ENCODE measurements at places on chromosomes 4 and X.

- DNase-seq, result no peak
Measured at GRCh38 chrX:154002215-154002719, 17.4 kb downstream of the IRAK1 start.

DNA sequence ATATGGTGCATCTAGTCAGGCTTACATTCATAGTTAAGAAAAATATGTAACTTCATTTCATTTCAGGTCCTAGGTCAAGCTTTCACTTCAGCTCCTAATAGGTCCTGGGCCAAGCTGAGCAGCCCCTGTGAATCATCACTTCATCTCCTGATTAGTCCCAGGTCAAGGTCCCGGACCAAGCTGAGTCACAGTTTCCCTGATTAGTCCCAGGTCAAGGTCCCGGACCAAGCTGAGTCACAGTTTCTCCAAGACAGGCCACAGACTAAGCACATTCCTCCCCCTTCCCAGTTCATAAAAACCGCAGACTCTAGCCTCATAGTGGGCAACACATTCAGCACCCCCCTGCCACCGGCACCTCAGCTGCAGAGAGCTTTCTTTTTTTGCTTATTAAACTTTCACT, 1331.8 kb downstream of the PCDH19 start:
- no peak for DNase-seq

GRCh38 chrX:71989768-71990426, 79.3 kb downstream of the NHSL2 start:
- no peak for DNase-seq

DNA sequence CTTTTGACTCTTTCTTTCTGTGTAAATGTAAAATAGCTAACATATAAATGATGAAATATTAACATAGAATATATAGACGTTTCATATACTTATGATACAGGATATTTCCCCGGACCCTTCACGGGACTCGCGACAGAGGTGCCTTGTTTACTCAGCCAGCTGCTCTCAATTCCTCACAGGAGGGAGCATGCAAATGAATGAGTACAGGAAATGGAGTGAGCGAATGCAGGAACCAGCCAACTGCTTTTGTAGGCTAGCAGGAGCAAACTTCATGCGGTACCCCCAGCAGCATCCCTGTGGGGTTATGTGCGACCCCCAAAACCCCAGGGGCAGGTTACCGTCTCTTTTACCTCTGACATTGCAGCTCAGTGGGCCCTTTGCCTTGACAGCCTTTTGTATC, 110.3 kb upstream of the PDHA2 start:
- DNase-seq, result no peak

DNA sequence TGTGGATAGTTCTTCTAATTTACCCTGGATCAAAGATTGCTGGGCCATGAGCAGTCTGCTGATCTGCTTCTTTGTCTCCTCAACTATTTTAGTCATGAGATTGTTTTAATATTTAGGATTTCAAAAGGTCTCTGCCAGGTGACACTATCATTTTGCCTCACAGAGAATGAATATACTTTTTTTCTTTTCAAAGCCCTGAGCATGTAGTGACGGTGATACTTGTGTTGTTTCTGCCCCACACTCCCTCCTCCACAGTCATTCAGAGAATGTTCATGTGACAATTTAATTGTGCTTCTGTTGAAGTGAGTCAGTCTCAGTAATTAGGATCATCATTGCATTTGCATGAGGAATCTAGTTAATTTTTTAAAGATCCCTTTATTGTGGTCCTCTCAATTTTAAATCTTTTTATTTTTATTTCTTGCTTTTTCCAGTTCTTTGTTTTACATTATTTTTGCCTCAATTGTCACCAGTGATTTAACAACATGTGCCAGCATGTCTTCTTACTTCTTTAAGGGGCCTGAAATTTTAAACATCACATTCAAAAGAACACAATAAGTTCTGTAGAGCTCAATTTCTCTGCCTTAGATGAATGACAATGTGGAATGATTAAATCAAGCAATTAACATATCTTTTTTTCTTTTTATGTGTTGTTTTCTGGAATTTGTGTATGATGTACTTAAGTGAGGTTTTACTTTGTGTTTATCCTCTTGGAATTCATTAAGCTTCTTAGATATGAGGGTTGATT, 12.3 kb downstream of the MMRN1 start:
- no peak for DNase-seq

DNA sequence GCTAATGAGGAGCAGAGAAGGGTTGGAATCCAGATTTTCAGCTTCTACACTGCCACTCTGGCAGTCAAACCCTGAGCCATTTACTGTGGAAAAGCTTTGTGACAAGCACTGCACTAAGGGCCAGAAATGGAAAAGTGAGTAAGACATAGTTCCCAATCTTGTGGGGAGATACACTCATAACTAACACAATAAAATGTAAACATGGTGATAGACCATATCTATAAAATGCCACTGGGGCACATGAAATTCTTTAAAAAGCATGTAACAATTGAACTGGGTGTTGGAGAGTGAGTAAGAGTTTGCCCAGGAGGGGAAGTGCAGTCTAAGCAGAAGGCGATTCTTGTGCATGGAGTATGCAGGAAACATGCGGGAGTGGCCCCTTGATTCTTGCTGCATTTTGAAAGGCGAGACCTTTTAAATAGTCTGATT, 32.0 kb upstream of the ANXA5 start:
- DNase-seq, result no peak

GRCh38 chrX:150700107-150700506, 6.9 kb downstream of the MTMR1 start:
- no peak for DNase-seq

- no peak for DNase-seq
Measured at GRCh38 chr4:68152411-68152810, 22.7 kb upstream of the TMPRSS11F start.

- no peak for DNase-seq
Measured at GRCh38 chr4:158302076-158302866, 92.0 kb downstream of the TMEM144 start.

- DNase-seq, result peak; percentile 45
Measured at GRCh38 chr4:1720163-1720983, 750 bp downstream of the TMEM129 start.
